ENCODE measurements at places on chromosomes 5 and 9. TPM values are rescaled to one million over a fixed set of nuclear protein-coding genes. Genes with fewer than 3 reads are reported as not detected.

GRCh38 chr9:89493181-89493580, 4.7 kb downstream of the SEMA4D start:
- no peak for DNase-seq

The WDR38 gene
- total RNA-seq, result not detected

The ADRA1B gene
- 0.55 TPM for total RNA-seq

- DNase-seq, result no peak
These were observed 62.7 kb upstream of the OSMR start for GRCh38 chr5:38783011-38783561.

DNA sequence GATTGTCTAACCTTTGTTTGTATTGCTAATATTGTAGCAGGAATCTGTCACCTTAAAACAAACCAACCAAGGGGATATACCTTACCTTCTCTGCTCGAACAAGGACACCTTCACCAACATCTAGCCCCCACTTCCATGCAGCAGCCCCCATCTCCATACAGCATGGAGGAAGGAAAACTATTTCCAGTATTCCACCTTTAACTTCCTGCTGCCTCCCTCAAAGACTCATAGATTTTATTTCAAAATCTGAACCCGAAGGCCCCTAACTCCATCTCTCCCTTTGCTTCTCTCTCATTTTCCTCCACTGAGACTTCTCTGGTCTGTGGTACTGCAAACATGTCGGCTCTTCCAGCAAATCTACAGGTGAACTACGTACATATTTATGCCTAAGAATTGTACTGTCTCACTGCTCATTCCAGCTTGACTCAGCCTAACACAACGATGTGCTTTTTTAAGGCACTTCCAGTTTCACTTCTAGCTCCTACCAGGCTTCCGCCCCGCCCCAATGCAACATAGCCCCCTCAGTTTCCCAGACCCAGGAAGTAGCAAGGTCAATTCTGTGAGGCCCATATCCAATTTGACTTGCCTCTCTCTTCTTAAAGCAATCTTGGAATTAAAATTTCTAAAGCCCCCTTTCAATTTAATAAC, 70.7 kb upstream of the RNF38 start:
- peak; percentile 70 for DNase-seq

GRCh38 chr5:64690417-64691151, at the start of gene SHISAL2B:
Gene SHISAL2B, plus strand, starts transcription at chr5:64690503. Its CDS starts 121 bp downstream, at chr5:64690624.
- DNase-seq, result no peak

DNA sequence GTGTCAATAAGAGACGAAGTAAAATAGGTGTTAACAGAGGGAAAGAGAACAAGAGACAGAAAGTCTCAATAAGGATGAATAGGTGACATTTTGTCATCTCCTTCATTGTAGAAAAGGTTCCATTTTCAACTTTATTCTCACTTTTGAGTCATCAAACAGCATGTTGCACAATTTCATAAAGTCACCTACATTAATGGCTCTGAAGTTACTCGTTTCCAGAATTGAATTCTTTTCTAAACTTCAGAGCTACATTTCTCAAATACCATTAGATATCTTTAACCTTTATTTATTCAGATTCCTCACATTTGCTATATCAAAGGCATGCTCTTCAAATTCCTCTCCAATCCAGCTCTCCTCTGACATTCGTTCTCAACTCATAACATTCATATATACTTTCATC, 13.1 kb downstream of the ADAMTS6 start:
- DNase-seq, result no peak

The S100Z gene
- not detected for total RNA-seq

- no peak for DNase-seq
These were observed 176.1 kb downstream of the PAM start for GRCh38 chr5:102931085-102931725.

GRCh38 chr9:127869310-127870152, 7.9 kb downstream of the AK1 start:
- peak; percentile 95 for DNase-seq

The C7 gene
- total RNA-seq, result 651 TPM

The ZNF300 gene
- total RNA-seq, result 3.5 TPM

- no peak for DNase-seq
These were observed 430.9 kb downstream of the DMAC1 start for GRCh38 chr9:7368410-7369292.
